Sigmoid colon (tissue), 7 donors: ENCODE measurements at places on chromosomes 13 and 19. TPM values are rescaled to one million over a fixed set of nuclear protein-coding genes. Genes with fewer than 3 reads are reported as not detected.
A peak's percentile ranks its signal among the peaks of the same experiment; 100 is the strongest.

ZNF441 gene
- 10.5 TPM for total RNA-seq

DNA sequence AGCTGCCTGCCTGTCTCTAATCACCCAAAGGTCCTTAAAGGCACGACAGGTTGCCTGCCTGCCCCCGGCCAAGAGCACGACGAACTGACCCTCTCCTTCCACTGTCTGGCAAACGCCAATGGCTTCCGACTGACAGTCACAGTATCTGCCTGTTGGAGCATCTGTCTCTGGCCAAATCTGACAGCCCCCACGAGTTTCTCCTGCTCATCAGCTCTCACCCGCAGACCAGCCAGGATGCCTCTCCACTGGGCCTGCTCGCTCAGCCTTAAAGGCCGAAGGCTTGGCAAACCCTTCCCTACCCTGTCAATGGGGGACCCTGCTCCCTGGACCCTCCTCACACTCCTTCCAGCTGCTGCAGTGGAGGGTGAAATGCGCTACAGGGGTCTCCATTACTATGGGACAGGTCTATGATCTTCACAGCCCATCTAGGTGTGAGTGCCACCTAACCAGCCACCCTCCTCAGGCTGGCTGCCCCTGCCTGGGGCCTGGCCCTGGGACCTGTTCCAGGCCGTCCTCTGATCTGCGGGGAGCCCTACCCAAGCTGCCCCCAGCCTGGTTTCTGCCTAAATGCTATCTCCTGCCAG, 932 bp downstream of the FAM83E start:
- no peak for DNase-seq

GRCh38 chr13:93466502-93467036, 240.0 kb downstream of the GPC6 start:
- no peak for DNase-seq

GPR12 gene
- total RNA-seq, result 0.16 TPM

GRCh38 chr13:48858122-48858902, 117.4 kb upstream of the FNDC3A start:
- no peak for DNase-seq

GRCh38 chr13:112445411-112446271, 69.5 kb downstream of the SPACA7 start:
- peak; percentile 51 for DNase-seq
